Suprapubic skin (tissue), 4 donors: ENCODE measurements at places on chromosomes 12 and 14.
A peak's percentile ranks its signal among the peaks of the same experiment; 100 is the strongest.

GRCh38 chr12:107684990-107685359 lies 624 bp upstream of the PWP1 start:
- peaks cover 21% of the 10 kb centered on the region for H3K4me1 ChIP-seq
- no peaks in the 10 kb centered on the region for H3K27me3 ChIP-seq
- peaks cover 16% of the 10 kb centered on the region for H3K36me3 ChIP-seq
- H3K4me3 ChIP-seq = peak overlapping the region; percentile 90
- peak overlapping the region; percentile 86 for H3K27ac ChIP-seq
- no peak for DNase-seq

DNA sequence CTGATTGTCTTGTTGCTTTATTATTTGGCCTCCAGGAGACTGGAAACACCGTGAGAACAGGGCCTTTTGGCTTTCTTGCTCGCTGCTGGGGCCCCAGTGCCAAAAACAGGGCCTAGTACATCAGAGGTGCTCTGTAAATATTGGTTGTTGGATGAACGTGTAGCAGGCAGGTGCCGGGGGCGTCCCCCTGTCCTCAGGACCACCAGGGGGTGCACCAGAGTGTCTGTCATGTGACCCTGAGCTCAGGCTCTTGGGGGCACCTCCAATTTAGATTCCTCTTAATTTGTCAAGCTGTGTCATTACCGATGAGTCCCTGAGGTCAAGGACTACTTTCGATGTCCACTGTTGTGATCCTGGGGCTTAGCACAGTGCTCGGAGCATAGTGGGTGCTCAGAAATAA lies 87.1 kb downstream of the ACACB start:
- H3K36me3 ChIP-seq = peaks cover 78% of the 10 kb centered on the region
- no peak overlapping the region for H3K4me3 ChIP-seq
- DNase-seq = no peak
- H3K4me1 ChIP-seq = peaks cover 6% of the 10 kb centered on the region
- no peak overlapping the region for H3K27ac ChIP-seq

DNA sequence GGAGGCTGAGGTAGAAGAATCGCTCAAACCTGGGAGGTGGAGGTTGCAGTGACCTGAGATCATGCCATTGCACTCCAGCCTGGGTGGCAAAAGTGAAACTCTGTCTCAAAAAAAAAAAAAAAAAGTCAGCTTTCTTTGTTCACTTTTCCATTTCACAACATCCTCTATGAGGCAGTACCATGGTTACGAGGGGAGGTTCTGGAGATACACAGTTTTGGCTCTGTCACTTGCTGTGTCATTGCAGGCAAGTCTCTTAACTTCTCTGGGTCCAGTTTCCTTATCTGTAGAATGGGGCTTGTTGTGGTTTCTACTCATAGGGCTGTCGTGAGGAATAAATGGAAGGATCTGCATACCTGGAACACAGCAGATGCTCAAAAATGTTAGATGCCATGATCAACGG lies 75.6 kb upstream of the SLC24A4 start:
- H3K27me3 ChIP-seq = peaks cover 8% of the 10 kb centered on the region
- no peak overlapping the region for H3K4me3 ChIP-seq
- no peaks in the 10 kb centered on the region for H3K4me1 ChIP-seq
- DNase-seq = no peak
- H3K27ac ChIP-seq = no peak overlapping the region

GRCh38 chr14:86072116-86072894 lies 542.4 kb downstream of the FLRT2 start:
- no peak for DNase-seq
- no peak overlapping the region for H3K27ac ChIP-seq

- H3K27ac ChIP-seq = no peak overlapping the region
- H3K4me1 ChIP-seq = no peaks in the 10 kb centered on the region
- no peaks in the 10 kb centered on the region for H3K27me3 ChIP-seq
- no peaks in the 10 kb centered on the region for H3K36me3 ChIP-seq
- DNase-seq = no peak
These were observed 316.4 kb downstream of the BCAT1 start for GRCh38 chr12:24632466-24632865.

GRCh38 chr12:128267131-128267622 lies at the start of gene TMEM132C:
Gene TMEM132C (plus strand): TSS chr12:128267170. CDS start chr12:128267403, 233 bp downstream.
- H3K36me3 ChIP-seq = no peaks in the 10 kb centered on the region
- H3K27ac ChIP-seq = no peak within 1 kb of the TSS
- H3K4me1 ChIP-seq = peaks cover 30% of the 10 kb centered on the region
- peak within 1 kb of the TSS; percentile 49 for H3K4me3 ChIP-seq
- DNase-seq = no peak
- peaks cover 66% of the 10 kb centered on the region for H3K27me3 ChIP-seq

DNA sequence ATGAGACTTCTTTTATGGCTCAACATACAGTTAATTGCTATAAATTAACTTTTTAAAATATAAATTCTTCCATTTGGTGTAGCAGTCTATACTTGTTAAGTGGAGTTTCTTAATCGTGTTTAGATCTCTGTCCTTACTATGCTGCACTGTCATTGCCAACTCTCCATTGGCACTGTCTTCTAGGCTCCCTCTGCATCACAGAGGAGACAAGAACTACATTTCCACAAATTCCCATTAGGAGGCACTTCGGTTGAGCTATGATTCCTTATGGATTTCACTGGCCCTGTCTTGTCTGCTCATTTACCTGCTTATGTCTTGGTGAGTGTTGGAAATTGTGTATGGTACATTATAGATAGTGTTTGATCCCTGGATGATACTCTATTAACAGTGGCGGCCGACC lies 630.9 kb upstream of the ATXN7L3B start:
- H3K4me1 ChIP-seq = no peaks in the 10 kb centered on the region
- H3K36me3 ChIP-seq = no peaks in the 10 kb centered on the region
- H3K27me3 ChIP-seq = no peaks in the 10 kb centered on the region
- DNase-seq = no peak

- no peaks in the 10 kb centered on the region for H3K4me1 ChIP-seq
- DNase-seq = no peak
These were observed 276.8 kb upstream of the TMPO start for GRCh38 chr12:98238515-98239130.

- H3K36me3 ChIP-seq = no peaks in the 10 kb centered on the region
- peak overlapping the region; percentile 77 for H3K4me3 ChIP-seq
- DNase-seq = no peak
- no peak overlapping the region for H3K27ac ChIP-seq
These were observed 2.6 kb downstream of the CCDC85C start for GRCh38 chr14:99601361-99601831.

- H3K4me3 ChIP-seq = no peak overlapping the region
- H3K4me1 ChIP-seq = peaks cover 48% of the 10 kb centered on the region
- H3K36me3 ChIP-seq = no peaks in the 10 kb centered on the region
- H3K27me3 ChIP-seq = no peaks in the 10 kb centered on the region
These were observed 5.9 kb upstream of the SIVA1 start for GRCh38 chr14:104746934-104747481.

GRCh38 chr12:47828976-47829482 lies 9.3 kb upstream of the HDAC7 start:
- H3K27me3 ChIP-seq = no peaks in the 10 kb centered on the region
- no peak overlapping the region for H3K4me3 ChIP-seq
- H3K27ac ChIP-seq = peak overlapping the region; percentile 90
- DNase-seq = peak; percentile 91
- peaks cover 69% of the 10 kb centered on the region for H3K4me1 ChIP-seq
- no peaks in the 10 kb centered on the region for H3K36me3 ChIP-seq

GRCh38 chr14:43399289-43399688 lies 1107.8 kb downstream of the FSCB start:
- H3K27ac ChIP-seq = no peak overlapping the region
- H3K4me3 ChIP-seq = no peak overlapping the region
- no peaks in the 10 kb centered on the region for H3K27me3 ChIP-seq
- DNase-seq = no peak

GRCh38 chr12:32739279-32739678 lies 16.4 kb downstream of the YARS2 start:
- no peaks in the 10 kb centered on the region for H3K4me1 ChIP-seq
- H3K27ac ChIP-seq = no peak overlapping the region
- H3K36me3 ChIP-seq = peaks cover 79% of the 10 kb centered on the region
- no peak overlapping the region for H3K4me3 ChIP-seq
- no peak for DNase-seq
- no peaks in the 10 kb centered on the region for H3K27me3 ChIP-seq
